ENCODE measurements at places on chromosomes 1 and 21.
A peak's percentile ranks its signal among the peaks of the same experiment; 100 is the strongest.

- H3K4me3 ChIP-seq, result no peak overlapping the region
- no peak for DNase-seq
- H3K4me1 ChIP-seq, result peaks cover 12% of the 10 kb centered on the region
- H3K27me3 ChIP-seq, result peaks cover 8% of the 10 kb centered on the region
- H3K36me3 ChIP-seq, result no peaks in the 10 kb centered on the region
Measured at GRCh38 chr1:234933475-234933874, 195.2 kb downstream of the TOMM20 start.

DNA sequence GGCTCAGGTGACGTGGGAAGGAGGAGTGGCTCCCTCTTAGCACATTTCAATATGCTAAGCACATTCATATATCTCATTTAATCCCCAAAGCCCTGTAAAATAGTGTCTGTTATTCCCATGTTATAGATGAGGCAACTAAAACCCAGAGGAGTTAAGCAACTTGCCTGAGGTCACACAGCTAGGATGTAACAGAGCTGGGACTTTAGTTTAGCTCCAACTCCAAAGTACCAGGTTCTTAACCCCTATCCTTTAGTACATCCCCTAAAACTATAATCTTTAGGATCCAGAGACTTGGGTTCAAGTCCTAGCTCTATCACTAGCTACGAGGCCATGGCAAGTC lies 48.5 kb downstream of the LGR6 start:
- H3K27ac ChIP-seq, result no peak overlapping the region
- DNase-seq, result no peak
- peaks cover 2% of the 10 kb centered on the region for H3K27me3 ChIP-seq
- no peak overlapping the region for H3K4me3 ChIP-seq

GRCh38 chr1:156945881-156946661 lies 25.6 kb downstream of the LRRC71 start:
- H3K4me3 ChIP-seq, result peak overlapping the region; percentile 37
- peaks cover 7% of the 10 kb centered on the region for H3K4me1 ChIP-seq
- peaks cover 62% of the 10 kb centered on the region for H3K36me3 ChIP-seq
- H3K27ac ChIP-seq, result peak overlapping the region; percentile 20

DNA sequence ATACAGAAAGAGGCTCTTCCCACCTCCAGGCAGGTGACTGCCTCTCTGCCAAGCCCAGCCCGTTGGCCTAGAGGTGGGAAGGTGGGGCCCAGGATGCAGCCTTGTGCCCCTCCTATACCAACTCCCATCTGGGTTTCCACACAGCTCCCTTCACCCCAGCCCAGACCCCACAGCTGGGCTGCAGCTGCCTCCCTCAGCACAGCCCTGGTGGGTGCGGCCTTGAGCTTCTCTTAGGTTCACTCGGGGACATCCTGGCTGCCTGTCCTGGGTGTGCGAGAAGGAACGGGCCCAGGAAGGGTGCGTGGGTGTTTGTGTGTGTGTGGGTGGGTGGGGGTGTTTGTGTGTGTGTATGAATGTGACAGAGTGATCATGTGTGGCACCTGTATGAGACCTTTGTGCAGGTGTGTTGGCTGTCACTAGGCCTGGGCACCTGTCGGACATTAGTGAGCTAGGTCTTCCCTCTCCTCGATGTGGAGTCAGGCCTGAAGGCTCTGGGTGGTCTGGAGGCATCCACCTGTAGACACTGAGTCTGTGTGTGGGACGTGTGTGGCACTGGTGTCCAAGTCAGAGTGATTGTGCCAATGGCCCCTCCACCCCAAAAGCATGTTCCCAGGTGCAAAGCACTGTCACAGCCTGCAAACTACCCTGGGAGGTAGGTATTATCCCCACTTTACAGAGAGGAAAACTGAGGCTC lies 30.7 kb downstream of the FOXO6 start:
- H3K4me1 ChIP-seq, result peaks cover 14% of the 10 kb centered on the region
- peaks cover 5% of the 10 kb centered on the region for H3K27me3 ChIP-seq
- H3K27ac ChIP-seq, result no peak overlapping the region
- peaks cover 3% of the 10 kb centered on the region for H3K36me3 ChIP-seq

- H3K4me3 ChIP-seq, result no peak overlapping the region
- peaks cover 1% of the 10 kb centered on the region for H3K27me3 ChIP-seq
- DNase-seq, result no peak
- H3K36me3 ChIP-seq, result no peaks in the 10 kb centered on the region
Measured at GRCh38 chr1:216887032-216887431, 163.8 kb upstream of the ESRRG start.

DNA sequence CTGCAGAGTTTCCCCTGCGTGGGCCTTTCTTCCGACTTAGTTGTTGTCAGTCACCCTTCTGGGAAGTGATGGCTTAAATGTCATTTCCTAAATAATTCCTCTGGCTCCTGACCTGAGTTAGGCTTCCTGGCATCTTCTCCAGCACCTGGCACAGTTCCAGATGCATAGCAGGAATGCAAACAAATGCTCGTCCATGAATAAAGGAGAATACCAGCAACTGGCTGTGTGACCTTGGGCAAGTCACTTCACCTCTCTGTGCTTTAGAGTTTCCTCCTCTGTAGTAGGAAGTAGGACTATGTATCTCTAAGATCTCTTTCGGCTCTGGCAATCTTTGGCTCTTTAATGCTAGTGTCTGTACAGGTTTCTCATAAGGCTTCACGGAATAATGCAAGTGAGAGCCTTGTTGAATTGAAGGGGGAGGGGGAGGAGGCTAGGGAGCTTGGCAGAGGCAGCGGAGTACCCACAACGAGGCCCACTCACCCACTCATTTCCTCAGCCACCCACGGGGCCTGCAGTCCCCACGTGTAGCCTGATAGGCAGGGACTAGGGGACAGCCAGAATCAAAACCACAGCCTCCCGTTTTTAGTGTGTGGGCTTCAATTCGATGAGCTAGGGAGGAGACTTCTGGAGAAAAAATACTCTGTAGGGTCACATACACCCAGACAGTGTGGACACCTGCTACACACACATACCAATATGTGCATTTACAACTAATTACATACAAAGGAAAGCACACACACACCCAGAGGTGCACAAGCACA lies 48.1 kb downstream of the TENT5C start:
- H3K4me1 ChIP-seq, result peaks cover 4% of the 10 kb centered on the region
- H3K27me3 ChIP-seq, result peaks cover 2% of the 10 kb centered on the region
- no peak overlapping the region for H3K27ac ChIP-seq
- DNase-seq, result no peak
- H3K4me3 ChIP-seq, result no peak overlapping the region
- H3K36me3 ChIP-seq, result no peaks in the 10 kb centered on the region
